ENCODE measurements at places on chromosomes 12 and 14.

- DNase-seq, result no peak
Measured at GRCh38 chr12:54416687-54417603, 2.1 kb downstream of the ITGA5 start.

DNA sequence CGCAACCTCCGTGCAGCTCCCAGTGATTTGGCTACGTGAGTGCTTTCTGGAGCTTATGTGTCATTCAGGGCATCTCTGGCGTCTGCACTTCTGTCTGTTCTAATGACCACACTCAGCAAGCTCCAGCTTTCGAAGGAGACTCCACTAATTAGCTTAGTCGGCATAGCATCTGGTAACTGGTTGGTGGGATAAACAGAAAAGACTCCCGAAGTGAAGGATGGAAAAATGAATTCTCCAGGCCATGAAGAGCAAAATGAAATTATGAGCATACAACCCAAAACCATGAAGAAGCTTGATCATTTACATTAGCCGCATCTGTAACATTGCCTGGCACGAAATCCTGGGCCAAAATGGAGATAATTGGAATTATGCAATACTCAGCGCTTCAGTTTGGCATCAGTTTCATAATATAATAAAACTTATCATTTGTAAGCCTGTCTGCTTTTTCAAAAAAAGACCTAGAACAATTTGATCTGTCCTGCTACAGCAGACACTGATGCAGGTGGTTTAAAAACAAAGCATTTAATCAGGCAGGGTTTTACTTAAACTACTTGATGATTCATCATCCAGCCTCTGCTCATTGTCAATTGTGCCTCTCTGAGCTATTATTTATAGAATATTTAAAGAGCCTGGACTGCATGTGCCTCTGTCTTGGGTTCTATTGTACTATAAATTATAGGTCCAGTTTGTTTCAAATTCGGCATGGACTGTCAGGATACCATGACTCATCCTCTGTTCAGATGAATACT lies 87.4 kb downstream of the SYT1 start:
- no peak for DNase-seq

- no peak for DNase-seq
Measured at GRCh38 chr12:56126732-56127239, 1.3 kb upstream of the ESYT1 start.

DNA sequence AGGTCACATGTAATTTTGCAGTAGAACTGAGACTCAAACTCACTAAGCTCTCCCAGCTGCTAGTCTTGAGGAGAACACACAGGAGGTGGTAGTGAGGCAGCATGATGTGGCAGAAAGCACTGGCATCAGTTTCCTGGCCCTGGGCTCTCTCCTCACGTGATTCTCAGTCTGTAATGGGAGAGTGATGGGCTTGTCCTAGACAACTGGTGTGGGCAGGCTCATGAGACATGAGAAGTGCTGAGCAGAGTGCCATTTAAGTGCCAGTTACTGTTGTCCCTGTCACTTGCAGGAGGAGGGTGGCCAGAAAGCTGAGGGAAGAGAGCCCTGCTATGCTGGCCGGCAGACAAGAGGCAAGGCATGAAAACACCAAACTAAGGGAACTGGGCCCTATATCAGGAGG lies 48.5 kb upstream of the OVCH1 start:
- DNase-seq, result no peak

DNA sequence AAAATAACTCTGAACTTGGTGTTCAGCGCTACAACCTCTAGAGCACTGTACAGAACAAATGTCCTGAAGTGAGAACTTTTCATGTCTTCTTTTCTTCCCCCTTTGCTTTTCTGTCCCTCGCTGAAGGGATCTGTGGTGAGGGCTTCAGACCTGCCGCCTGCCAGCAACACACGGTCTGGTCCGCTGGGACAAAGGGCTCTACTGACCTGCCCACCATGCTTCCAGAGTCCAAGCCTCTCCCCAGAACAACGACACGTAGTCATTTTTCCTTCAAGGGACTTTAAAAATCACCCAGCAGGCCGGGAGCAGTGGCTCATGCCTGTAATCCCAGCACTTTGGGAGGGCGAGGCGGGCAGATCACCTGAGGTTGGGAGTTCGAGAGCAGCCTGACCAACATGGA lies 140.4 kb downstream of the EFCAB11 start:
- DNase-seq, result no peak

DNA sequence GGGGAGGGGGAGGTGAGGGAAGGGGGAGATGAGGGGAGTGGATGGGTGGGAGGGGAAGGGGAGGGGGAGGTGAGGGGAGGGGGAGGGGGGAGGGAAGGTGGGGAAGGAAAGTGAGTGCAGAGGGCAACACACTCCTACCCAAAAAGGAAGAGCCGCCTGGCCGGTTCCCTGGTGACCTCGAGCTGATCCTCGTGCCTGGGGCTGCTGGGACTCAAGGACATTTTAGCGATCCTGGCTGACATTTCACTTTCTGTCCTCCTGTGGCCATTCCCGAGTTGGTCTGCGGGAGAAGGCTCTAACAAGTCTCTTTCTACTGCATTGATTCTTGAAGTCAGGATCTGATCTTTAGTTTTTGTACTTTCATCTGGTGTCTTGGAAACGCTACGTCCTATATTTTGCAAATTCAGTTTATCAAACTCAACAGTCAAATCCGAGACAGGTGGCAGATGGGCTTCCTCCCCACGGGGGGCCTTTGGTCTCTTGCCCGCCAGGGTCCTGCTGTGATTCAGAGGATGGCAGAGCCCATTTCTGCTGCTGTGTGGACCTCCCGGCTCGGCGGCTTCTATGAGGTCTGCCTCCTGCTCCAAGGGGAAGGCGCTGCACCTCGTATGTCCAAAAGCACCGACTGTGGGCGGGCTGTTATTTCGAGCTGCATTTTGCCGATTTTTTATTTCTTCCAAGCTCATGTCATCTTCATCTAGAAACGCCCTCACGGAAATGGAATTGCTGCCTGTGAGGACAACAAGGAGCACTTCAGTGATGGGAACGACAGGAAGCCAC lies 19.1 kb downstream of the PGAM5 start:
- DNase-seq, result no peak
